ENCODE measurements at places on chromosomes 5 and 9.

DNA sequence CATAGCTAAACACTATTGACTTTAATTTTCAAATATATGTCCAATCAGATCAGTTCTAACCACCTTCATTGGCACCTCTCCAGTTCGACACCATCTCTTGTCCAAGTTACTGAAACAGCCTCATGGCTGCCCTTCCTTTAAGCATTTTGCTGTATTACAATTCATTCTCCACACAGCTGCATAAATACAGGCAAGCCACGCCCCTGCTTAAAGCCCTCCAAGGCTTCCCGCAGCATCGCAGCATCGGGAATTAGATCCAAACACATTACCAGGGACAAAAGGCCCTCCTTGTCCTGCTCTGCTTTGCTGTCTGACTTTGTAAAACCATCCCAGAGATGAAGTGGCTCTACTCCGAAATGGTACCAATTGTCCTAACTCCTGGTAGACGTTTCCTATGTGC is 75.1 kb upstream of the RAI14 start:
- DNase-seq: no peak

DNA sequence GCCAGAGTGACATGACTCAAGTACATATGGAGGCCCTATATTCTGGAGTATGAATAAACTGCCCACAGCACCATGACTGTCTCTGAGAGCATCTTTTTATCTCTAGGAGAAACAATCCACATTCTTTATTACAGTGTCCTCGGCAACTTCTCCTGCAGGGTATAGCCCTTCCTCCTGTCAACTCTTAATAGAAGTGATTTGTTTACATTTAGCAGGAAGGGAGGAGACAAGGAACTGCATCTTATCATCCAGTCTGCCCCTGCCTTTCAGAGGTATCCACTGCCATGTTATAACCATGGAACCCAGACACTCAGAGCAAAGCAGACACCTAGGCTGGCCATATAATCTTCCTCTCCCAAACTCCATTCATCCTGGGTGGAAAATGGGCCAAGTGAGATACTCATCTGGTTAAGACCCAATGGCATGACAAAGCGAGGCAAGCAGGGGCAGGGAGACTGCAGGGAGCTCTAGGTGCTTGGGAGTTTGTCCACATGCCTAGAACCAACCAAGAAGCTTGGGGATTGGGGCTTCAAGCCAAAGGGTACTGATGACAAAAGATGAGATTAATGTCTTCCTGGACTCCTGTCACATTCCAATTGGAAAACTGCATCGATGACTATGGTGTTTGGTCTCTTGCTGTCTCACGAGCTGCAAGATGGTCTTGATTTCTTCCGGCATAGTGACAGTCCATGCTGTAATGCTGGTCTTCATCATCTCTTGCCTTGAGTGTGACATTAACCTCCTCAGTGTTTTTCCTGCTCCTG is 620.5 kb upstream of the KLF4 start:
- DNase-seq: no peak

GRCh38 chr5:316210-317085 is 5.1 kb upstream of the AHRR start:
- no peak for DNase-seq

- DNase-seq: no peak
Observed at GRCh38 chr5:115657881-115658233, 32.0 kb upstream of the TMED7 start.

- DNase-seq: no peak
Observed at GRCh38 chr5:579746-580366, 32.3 kb upstream of the CEP72 start.

DNA sequence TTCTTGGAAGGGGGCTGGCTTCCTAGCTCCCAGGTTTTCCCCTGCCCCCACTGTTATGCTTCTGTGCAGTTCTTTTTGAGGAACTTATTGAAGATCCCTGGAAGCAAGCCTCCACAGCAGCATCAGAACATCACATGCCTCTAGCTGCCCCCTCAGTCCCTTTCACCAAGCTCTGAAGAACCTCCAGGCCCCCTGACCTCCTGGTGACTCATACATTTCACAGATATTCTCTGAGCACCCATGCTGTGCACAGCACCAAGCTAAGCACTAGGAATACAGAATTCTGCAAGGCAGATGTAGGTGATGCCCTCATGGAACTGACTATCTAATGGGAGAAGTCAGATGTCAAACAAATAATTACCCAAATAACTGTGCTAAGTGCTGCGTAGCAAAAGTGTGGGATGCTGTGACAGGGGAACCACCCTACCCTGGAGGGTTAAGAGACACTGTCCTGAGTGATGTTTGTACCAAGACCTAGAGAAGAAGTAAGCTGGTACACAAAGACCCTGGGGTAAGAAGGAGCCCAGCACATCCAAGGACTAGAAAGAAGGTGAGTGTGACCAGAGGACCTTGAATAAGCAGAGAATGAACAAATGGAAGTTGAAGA is 213.7 kb upstream of the NR4A3 start:
- no peak for DNase-seq

GRCh38 chr9:4596165-4596922 is 65.8 kb upstream of the PLPP6 start:
- no peak for DNase-seq

DNA sequence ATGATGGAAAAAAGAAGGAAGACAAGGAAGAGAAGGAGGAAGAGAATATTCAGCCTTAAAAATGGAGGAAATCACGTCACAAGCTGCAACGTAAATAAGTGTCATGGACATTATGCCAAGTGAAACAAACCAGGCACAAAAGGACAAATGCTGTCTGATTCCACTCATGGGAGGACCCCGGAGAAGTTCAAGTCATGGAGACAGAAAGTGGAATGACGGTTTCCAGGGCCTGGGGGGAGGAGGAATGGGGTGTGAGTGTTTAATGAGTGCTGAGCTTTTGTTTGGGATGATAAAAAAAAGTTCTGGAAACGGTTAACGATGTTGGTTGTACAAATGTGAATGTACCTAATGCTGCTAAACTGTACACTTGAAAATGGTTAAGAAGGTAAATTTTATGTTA is 439.5 kb downstream of the GADD45G start:
- DNase-seq: no peak

GRCh38 chr9:16119261-16120230 is 566.7 kb downstream of the CCDC171 start:
- no peak for DNase-seq

DNA sequence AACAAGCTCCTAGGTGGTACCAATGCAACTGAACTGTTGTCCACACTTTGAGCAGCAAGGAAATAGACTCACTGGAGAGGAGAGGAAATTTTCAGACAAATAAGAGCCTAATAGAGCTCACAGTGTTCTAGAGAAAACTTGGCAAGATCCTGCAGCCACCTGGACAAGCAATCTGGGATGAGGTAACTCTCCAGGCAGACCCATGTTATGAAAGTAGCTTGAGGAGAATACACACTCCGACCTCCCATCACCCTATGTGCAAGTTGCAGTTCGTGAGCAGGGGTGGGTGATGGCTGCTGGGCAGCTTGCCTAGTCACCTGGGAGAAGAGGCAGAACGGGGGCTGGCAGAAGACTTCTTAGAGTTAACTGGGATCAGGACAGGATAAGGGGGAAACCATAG is 102.2 kb downstream of the KLF4 start:
- DNase-seq: no peak

GRCh38 chr9:70935856-70936255 is 185.6 kb downstream of the TRPM3 start:
- no peak for DNase-seq

- DNase-seq: no peak
Observed at GRCh38 chr5:122673343-122673742, 101.5 kb upstream of the SNX2 start.

- DNase-seq: peak; percentile 74
Observed at GRCh38 chr9:68740561-68740960, 35.5 kb downstream of the PIP5K1B start.
